ENCODE measurements at places on chromosomes 11 and 22.
A peak's percentile ranks its signal among the peaks of the same experiment; 100 is the strongest.

DNA sequence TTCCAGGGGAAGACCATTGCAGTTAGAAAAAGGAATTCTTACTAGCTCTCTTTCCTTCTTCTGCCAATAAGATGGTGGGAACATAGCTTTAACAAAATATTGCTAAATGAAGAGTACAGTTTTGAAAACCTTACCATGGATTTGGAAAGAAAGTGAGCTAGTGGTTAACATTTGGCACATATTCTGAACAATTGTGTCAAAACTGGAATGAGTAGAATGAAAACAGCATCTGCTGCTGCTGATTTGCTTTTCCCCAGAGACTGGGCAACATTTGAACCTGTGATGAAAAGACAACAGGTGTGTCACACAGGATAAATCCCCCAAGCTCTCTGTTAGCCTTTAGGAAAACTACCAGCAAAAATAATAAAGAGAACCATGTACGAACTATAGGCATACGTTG lies 761.4 kb downstream of the KCNA4 start:
- DNase-seq = no peak

DNA sequence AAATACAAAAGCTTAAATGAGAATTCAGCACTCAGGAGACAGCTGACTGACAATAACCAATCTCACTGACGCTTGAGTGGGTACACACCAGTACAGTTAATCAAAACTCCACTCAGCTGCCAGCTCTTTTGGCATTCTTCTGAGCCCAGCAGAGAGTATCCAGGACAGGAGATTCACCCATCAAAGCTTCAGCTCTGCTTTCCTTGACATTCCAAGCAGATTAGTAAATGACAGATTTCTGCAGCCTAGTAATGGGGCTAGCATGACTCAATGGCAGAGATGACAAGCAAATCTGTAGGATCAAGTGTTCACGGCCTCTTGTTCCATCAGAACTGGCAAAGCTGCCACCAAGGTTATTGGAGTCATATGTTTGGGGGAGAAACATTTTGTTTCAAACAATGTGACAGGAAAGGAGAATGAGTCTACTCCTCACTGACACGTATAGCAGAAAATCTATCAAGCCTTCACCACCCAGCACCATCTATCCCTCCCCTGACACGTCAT lies 420.0 kb downstream of the DYNC2H1 start:
- no peak for DNase-seq

DNA sequence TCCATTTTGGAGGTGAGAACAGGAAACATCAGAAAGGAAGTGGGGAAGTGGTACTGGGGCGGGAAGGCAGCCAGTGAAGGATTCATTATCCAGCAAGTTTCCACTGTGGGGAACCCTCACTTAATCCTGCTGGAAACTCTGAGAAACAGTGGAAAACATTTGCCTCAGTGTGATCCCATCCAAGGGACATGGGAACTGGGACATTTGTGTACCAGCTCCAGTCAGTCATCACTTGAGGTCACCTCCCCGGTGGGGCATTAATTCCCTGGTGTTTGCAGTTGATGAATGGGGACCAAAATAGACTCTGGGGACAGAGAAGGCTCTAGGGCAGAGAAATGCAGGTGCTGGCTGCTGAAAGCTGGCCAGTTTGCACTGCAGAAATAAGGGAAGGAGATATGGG lies 599.9 kb downstream of the BUD13 start:
- DNase-seq = no peak

GRCh38 chr11:75204685-75205563 lies 35.6 kb upstream of the TPBGL start:
- DNase-seq = peak; percentile 72

- DNase-seq = no peak
These were observed 149.6 kb downstream of the CWF19L2 start for GRCh38 chr11:107307991-107308390.

GRCh38 chr11:65056999-65057398 lies 1.4 kb downstream of the NAALADL1 start:
- DNase-seq = no peak

DNA sequence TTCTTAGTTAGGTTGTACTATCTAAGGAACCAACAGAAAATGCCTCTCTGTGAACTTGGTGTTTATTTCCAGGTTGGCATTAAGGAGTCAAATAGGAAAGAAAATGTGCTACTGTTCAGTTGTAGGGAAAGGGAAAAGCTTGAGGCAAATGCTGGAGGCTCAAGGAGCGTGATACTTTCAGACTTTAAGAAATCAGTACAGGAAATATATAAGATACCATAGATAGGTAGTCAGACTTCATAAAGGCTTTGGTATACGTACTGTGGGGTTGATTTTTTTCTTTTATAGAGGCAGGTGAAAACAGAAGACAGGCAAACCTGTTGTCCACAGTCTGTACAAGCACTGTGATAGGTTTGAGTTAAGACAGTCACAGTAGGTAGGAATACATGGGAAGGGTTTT lies 30.8 kb downstream of the EP300 start:
- no peak for DNase-seq

DNA sequence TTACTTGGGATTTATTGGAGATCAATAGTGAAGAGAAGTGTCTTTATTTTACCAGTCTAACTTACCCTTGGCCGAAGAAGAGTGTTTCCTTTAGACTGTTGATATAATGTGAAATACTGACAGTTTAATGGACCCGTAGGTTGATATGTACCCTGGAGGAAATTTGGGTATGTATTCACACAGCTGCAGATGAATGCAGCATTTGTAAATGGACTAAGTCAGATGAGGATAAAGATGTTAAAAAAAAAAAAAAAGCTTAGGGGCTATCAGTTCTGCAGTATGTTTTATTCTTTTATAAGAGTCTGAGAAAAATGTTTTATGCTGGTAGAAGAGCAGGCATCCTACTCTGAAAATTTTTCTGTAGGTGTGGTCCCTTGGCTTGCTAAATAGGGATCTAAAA lies 2.7 kb downstream of the REXO2 start:
- no peak for DNase-seq

DNA sequence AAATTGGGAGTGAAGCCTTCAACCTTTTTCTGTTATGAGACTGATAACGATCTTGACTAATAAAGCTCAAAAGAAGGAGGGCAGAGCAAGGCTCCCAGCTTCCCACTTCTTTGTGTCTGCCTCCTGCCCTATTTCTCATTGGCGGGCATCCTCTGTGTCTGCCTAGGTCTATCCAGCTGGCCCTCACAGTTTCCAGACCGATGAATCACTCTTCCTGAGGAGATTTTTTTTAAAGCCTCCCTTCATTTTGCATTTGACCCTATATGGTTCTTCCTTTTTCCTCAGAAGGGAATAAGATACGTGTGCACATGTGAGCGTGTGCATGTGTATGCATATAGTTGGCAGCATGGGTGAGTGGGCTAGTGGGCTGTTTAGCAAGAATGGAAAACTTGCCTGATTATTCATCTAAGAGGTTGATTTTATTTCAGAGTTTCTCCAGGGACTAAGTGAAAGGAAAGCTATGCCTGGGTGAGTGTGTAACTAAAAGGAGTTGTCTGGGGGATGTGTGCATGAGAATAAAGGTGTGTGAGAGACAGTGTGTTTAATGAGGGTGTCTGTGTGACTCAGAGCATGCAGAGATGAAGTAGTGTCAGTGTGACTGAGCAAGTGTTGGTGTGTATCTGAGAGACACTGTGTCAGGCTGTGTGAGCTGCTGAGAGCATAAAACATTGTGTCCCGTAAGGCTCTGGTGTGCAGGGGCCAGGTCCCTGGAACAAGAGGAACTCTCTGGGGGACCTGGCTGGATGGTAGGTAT lies 12.2 kb downstream of the PHLDB1 start:
- no peak for DNase-seq

DNA sequence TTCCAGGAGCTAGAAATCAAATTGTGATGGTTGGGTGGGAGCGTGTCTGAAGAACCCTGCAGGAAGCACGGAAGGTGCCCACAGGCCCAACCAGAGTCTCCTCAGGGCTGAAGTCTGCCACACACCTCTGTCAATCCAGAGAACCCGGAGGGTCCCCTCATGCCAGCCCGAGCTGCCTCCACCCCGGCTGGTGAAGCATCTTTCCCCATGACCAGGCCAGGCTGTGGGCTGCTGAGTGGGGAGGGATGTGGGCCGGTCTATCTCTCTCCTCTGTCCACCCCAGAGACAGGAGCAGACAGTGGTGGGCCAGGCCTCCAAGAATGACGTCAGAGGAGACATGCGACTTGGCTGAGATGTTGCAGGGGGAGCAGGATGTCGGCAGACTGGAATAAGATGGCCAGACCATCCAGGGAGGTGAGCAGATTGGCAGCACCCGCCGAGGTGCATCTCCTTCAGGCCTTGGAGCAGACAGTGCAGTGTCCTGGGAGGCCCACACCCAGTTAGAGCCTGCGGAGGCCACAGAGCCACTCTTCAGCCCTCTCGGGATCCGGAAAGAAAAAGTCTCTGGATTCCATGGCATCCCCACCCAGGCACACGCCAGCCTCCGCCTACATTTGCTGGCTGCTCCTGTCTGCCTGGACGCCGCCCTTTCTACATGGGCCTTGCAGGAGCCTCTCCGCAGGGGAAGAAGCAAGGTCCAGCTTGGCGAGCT lies 1524.9 kb downstream of the BRD1 start:
- no peak for DNase-seq

DNA sequence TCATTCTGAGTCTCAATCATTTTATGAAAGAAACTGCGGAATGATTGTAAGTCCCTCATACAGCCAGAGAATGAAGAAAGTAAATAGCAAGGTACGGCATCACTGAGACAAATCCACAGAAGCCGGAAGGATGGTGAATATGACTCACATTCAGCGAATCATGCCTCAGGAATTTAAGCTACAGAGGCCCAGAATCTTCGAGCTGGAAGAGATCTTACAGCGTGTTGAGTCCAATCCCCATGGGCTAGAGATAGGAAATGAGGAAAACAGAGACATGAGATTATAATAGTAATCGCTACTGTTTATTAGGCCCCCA lies 173.2 kb downstream of the KIF18A start:
- no peak for DNase-seq

- DNase-seq = peak; percentile 67
These were observed 50.0 kb upstream of the POU2AF1 start for GRCh38 chr11:111429066-111429506.
